WTC11 (cell line): ENCODE measurements at places on chromosomes 1 and 21.

- DNase-seq: no peak
Measured at GRCh38 chr1:156515956-156516355, 15.4 kb upstream of the MEF2D start.

GRCh38 chr21:42384156-42384945, 11.5 kb downstream of the TMPRSS3 start:
- DNase-seq: no peak

- DNase-seq: no peak
Measured at GRCh38 chr1:182766881-182767645, 22.5 kb upstream of the NPL start.

GRCh38 chr1:26743426-26744059, 44.2 kb upstream of the PIGV start:
- DNase-seq: no peak

GRCh38 chr1:199242147-199242546, 603.3 kb downstream of the PTPRC start:
- DNase-seq: no peak
